ENCODE measurements at places on chromosomes 11 and 22. TPM values are rescaled to one million over a fixed set of nuclear protein-coding genes. Genes with fewer than 3 reads are reported as not detected.

Gene TRIM48
- total RNA-seq = not detected

Gene CTSF
- 2.7 TPM for total RNA-seq

Gene MYOD1
- not detected for total RNA-seq

Gene RIMBP3B
- total RNA-seq = 0.14 TPM

Gene SGSM1
- total RNA-seq = 0.17 TPM
